ENCODE measurements at places on chromosomes 7 and 10. TPM values are rescaled to one million over a fixed set of nuclear protein-coding genes. Genes with fewer than 3 reads are reported as not detected.

DNA sequence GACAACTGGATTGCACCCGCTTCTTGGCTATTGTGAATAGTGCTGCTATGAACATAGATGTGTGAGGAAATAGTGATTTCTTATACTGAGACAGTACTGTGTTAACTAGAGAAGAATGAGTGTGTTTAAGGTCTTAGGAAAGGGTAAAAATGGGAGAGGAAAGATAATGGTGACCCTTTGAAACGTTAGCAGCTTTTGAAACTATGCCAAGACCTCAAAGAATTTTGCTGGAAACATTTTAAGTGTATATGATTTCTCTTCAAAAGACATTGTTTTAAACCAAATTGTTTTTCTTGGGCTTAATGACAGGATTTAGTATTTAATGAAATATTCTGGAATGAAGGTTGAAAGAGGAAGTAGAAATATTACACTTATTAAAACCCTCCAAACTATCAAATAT is 100.8 kb upstream of the ARHGAP21 start:
- H3K4me3 ChIP-seq = no peak overlapping the region
- H3K27ac ChIP-seq = peak overlapping the region; percentile 57
- DNase-seq = no peak
- no peaks in the 10 kb centered on the region for H3K27me3 ChIP-seq
- H3K36me3 ChIP-seq = no peaks in the 10 kb centered on the region

- no peaks in the 10 kb centered on the region for H3K27me3 ChIP-seq
- H3K36me3 ChIP-seq = peaks cover 9% of the 10 kb centered on the region
- DNase-seq = no peak
- H3K27ac ChIP-seq = no peak overlapping the region
- no peak overlapping the region for H3K4me3 ChIP-seq
Measured at GRCh38 chr10:59891936-59892335, 14.4 kb downstream of the CCDC6 start.

GRCh38 chr10:73998623-73998928 is 660 bp downstream of the VCL start:
- H3K36me3 ChIP-seq = peaks cover 31% of the 10 kb centered on the region
- peak overlapping the region; percentile 73 for H3K4me3 ChIP-seq
- no peaks in the 10 kb centered on the region for H3K27me3 ChIP-seq
- peaks cover 37% of the 10 kb centered on the region for H3K4me1 ChIP-seq
- H3K27ac ChIP-seq = peak overlapping the region; percentile 66
- no peak for DNase-seq

GRCh38 chr10:11876324-11876723 is 53.2 kb downstream of the PROSER2 start:
- H3K27me3 ChIP-seq = no peaks in the 10 kb centered on the region
- peaks cover 29% of the 10 kb centered on the region for H3K4me1 ChIP-seq

DNA sequence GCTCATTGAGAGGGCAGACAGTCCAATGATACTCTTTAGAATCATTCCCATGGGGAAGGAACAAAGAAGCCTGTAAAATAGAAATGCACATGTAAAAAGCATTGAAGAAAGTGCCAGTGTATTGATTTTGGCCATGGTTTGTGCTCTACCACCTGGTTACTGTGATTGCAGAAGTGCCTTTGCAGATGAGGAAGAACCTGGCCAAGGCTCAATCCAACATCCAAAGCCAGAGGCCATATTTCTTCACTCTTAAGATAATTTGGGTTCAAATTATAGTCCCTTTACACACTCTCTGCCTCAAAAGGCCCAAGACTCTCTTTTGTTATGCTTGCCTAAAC is 122.1 kb downstream of the EGFR start:
- no peak overlapping the region for H3K27ac ChIP-seq
- peaks cover 23% of the 10 kb centered on the region for H3K36me3 ChIP-seq
- H3K4me3 ChIP-seq = no peak overlapping the region
- H3K27me3 ChIP-seq = no peaks in the 10 kb centered on the region
- DNase-seq = no peak

DNA sequence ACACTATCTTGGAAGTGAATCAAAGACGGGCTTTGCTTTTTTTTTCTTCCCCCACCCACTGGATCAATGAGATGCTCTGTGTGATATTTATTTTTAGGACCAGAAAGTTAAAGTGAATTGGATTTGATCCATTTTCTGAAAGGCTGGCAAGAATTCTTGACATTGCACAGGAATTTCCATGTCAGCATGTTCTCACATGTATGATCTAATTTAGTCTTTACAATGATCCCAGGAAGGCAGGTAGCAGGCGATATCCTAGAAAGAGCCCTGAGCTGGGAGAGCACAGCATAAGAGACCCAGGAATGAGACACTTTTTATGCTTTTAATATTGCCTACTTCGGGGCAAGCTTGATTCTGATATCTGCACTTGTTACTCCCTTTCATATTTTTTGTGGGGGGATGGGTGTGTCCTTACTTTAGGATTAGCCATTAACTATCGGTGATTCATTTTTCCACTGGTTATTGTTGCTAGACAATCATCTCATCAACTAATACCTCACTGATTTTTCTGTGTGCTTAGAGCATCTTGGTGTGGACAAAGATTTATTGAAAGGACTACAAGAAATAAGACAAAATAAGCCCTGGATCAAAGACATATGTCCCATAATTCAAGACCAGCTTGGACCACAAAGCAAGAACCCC is 58.1 kb downstream of the NRP1 start:
- H3K36me3 ChIP-seq = peaks cover 64% of the 10 kb centered on the region
- peak overlapping the region; percentile 71 for H3K27ac ChIP-seq
- H3K4me3 ChIP-seq = no peak overlapping the region
- H3K27me3 ChIP-seq = no peaks in the 10 kb centered on the region

GRCh38 chr7:76049295-76049694 is 1.4 kb downstream of the MDH2 start:
- no peaks in the 10 kb centered on the region for H3K27me3 ChIP-seq
- peak; percentile 9 for DNase-seq
- H3K27ac ChIP-seq = no peak overlapping the region
- H3K4me1 ChIP-seq = peaks cover 38% of the 10 kb centered on the region

- H3K4me1 ChIP-seq = peaks cover 30% of the 10 kb centered on the region
- no peak overlapping the region for H3K27ac ChIP-seq
- H3K4me3 ChIP-seq = no peak overlapping the region
- H3K27me3 ChIP-seq = no peaks in the 10 kb centered on the region
- H3K36me3 ChIP-seq = no peaks in the 10 kb centered on the region
Measured at GRCh38 chr7:121484089-121484763, 88.1 kb upstream of the FAM3C start.

DNA sequence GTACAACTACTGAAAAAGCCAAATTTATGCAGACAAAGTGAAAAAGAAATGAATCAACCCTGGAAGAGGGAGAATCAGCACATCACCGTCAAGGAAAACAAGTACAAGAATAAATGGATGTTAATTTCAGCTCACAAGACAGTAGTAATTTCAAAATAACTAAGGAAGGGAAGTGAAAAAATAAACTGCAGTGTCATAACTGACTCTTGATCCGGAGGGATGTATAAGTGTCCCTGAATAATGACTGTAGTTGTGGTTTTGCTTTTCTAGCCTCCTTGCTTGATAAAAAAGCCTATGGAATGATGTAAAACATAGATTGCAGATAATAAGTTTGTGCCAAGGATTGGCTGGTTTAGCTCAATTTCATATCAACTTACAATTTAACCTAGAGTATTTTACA is 721.1 kb upstream of the C7orf33 start:
- H3K4me1 ChIP-seq = no peaks in the 10 kb centered on the region
- no peak overlapping the region for H3K4me3 ChIP-seq
- H3K27ac ChIP-seq = no peak overlapping the region
- no peak for DNase-seq
- no peaks in the 10 kb centered on the region for H3K27me3 ChIP-seq

The SLC18A3 gene
- not detected for total RNA-seq

The ICA1 gene
- 3.2 TPM for total RNA-seq

The ANKRD26 gene
- total RNA-seq = 2.9 TPM

The UCMA gene
- total RNA-seq = not detected

The CUBN gene
- total RNA-seq = 0.80 TPM

The MYO1G gene
- 0.17 TPM for total RNA-seq

All from PC-3 (cell line).